ENCODE measurements at places on chromosomes 13 and 19.

GRCh38 chr13:99605420-99606323 is 104.4 kb downstream of the TM9SF2 start:
- DNase-seq, result peak; percentile 35

GRCh38 chr13:96652506-96652905 is 341.8 kb downstream of the OXGR1 start:
- no peak for DNase-seq

- peak; percentile 48 for DNase-seq
Observed at GRCh38 chr19:41997121-41997850, 3.3 kb upstream of the ATP1A3 start.

DNA sequence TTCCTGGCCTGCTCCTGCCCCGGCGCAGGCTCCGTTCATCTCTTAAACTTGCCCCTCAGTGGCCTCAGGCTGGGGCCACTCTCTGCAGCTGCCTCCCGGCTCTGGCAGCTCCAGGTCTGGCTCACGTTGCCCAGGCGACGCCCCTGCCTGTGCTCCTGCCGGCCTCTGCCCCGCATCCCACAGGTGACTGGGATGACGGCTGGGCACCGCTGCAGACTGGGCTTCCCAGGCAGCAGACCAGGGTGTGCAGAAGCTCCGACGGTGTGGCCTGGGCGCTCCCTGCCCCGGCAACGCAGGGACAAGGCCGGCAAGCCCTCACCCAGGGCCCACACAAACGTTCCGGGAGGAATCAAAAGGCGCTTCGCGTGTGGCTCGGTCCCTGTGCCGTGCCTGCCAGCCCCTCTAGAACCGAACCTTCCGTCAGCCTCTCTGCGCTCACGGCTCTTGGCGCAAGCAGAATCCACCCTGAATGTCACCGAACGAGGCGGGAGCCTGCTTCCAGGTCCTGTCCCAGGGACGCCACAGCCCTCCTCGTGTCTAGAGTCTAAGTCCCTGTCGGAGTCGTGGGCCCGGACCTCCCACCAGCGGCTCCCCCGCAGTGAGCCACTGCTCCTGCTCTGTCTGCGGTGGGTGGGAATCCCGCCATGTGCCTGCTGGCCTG is 64.8 kb downstream of the MLLT1 start:
- DNase-seq, result no peak

GRCh38 chr19:53537121-53537520 is 824 bp upstream of the ZNF331 start:
- DNase-seq, result peak; percentile 53

DNA sequence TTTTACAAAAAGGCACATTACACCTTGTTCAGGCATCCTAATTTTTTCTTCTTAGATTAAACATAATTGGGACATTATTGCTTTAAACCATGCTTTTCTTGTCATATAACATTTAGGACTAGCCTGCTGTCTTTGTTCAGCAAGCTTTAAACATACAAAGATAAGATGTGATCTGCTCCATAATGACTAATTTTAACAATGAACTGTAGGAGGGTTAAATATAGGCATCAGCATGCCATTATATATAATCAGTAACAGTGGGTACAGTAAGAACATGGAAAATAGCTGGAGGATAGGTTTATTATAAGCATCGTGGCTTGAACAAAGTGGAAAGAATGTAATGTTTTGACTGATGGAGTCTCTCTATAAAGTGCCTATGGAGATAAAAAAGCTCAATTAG is 661.7 kb downstream of the SLITRK6 start:
- peak; percentile 52 for DNase-seq

DNA sequence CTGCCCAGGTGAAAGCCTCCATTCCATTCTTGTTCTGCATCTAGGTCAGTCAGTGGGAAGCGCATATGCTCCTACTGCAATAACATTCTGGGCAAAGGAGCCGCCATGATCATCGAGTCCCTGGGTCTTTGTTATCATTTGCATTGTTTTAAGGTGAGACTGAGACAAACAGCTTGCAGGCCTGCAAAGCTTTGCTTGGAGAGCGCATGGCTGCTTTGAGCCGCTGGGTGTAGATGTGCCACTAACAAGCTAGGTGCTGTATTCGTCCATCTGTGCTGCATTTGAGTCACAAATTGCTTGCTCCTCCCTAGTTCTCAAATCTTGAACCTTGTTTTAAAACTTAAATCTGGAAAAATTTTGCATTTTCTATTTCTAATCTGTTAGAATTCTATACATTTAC is 219.1 kb downstream of the LMO7 start:
- no peak for DNase-seq

GRCh38 chr19:17334414-17335409 is at the start of gene ANO8:
TSS of gene ANO8 (minus strand) at chr19:17334855. CDS start at chr19:17334670, 185 bp downstream.
- DNase-seq, result peak; percentile 94

- DNase-seq, result no peak
Observed at GRCh38 chr13:112782429-112783010, 92.7 kb downstream of the ATP11A start.

DNA sequence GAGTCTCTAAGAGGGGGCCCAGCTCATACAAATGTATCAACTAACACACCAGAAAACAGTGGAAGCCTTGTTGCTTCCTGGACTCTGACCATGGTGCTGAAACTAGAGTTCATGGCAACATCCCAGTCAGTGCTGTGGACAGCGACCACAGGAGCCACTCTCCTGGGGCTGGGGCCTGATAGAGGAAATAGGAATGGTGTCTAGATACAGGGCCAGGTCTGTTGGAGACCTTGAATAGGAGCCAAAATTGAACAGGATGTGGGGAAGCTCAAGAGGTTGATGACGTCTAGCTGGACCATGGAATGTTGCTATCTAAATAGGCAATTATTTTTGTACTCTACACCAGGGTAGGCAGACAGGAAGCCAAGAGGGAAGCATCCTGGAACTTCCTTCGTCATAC is 21.7 kb downstream of the LILRB4 start:
- no peak for DNase-seq
